ENCODE measurements at places on chromosomes 2 and 18.

DNA sequence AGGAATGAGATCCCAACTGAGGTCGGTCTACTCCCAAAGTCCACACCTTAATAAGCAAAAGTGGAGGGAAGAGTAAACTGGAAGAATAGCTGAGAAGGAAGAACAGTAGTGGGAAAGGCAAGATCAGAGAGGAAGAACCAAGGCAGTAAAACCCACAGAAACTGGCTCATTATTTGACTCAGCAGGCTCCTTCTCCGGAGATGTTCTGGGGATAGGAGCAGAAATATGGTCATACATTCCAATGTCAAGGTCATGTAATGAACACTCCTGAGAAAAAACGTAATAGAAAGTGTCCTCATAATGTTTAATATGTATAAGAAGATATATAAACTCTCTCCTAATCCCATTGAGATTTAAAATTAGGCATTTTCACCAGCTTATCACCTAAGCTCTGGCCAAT, 39.5 kb downstream of the STK39 start:
- DNase-seq = no peak

- no peak for DNase-seq
These were observed 27.0 kb upstream of the ZEB2 start for GRCh38 chr2:144546933-144547332.

- no peak for DNase-seq
These were observed 1785.3 kb upstream of the CELF4 start for GRCh38 chr18:39350945-39351344.

DNA sequence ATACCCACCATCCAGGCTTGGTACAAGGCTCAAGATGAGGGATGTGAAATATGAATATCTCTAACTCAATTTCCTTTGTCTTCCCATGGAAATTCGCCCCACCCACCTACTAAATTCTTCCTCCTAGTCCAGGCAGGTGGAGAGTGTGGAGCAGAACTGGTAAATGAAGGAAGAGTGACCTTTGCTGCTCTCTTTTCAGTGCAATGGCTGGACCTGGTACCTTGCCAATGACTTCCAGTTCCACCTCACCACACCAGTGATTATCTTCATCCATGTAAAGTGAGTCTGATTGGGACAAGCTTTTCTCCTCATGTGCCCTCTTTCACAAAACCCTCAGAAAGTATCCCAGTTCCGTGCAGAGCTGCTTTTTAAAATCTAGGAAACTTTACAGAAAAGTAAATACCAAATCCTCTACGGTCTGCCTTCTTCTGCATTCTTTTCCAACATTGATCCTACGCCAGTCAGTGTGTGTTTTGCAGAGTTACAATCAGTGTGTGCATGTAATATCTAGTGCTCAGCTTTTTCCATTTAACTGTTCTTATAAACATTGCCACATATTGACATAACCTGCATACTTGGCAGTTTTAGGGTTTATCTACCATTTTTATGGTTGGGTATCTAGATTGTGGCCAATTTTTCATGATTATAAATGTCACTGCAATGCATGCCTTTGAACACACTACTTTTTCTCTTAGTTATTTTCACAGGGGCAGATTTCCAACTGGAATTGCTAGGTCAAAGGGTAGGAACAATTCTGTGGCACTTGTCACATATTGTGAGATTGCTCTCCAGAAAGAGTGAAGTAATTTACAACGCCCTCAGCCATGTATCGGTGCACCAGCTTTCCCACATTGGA, 86.5 kb upstream of the SEC11C start:
- DNase-seq = no peak

All from activated CD4-positive, alpha-beta T cell treated with anti-CD3 and anti-CD28 coated beads for 4 hours (primary cell).